Common myeloid progenitor, CD34-positive (primary cell): ENCODE measurements at places on chromosomes 3 and 15.

DNA sequence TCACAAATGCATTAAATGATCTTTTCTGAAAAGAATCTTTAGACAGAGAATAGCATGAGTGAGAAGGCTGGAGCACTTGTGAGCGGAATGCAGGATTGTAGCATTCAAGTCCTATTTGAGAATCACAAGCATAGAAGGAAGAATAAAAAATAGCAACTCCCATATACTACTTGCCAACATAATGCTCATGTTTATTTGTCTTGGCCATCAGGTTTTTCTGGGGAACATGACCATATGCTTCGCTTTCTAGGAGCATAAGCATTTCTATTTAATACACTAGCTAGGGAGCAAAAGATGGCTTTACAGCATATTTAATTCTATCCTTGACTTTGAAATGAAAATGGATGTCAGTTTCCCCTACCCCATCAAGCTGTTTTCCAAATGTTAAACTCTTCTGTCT lies 170.3 kb upstream of the MITF start:
- DNase-seq, result no peak

GRCh38 chr3:16423947-16424673 lies 89.4 kb downstream of the RFTN1 start:
- no peak for DNase-seq

DNA sequence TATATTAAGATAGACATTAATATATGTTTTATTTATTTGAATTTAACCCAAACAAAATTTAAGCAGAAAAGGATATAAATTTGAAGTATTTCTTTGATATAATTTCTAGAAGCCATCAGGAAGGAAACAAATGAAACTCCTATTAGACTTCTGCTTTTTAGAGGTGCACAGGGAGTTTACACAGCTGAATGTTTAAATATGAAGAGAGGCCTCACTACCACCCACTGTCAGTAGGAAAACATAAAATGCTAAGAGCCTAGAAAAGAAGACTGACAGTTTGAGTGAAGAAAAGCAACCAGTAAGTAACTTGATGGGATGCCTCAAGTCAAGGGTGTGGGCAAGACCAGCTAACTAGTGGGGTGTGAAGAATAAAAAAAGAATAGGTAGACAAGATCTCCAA lies 19.7 kb downstream of the PLSCR2 start:
- no peak for DNase-seq

- no peak for DNase-seq
These were observed 277.1 kb upstream of the MEIS2 start for GRCh38 chr15:37377428-37377827.

- no peak for DNase-seq
These were observed 75.9 kb upstream of the CTDSPL start for GRCh38 chr3:37785736-37786135.
